Activated T-helper 1 cell treated with anti-CD3 and anti-CD28 coated beads, Interleukin-12 subunit alpha, Interleukin-12 subunit beta, Interleukin-2, Interleukin-4 antibody, amounts not matched to agents 30 ng/mL and 10 ng/mL and 1 ng/mL, durations not matched to agents 14 hours and 24 hours and 36 hours (primary cell): ENCODE measurements at places on chromosomes 16 and 17. TPM values are rescaled to one million over a fixed set of nuclear protein-coding genes. Genes with fewer than 3 reads are reported as not detected.

Gene SEPTIN12
- not detected in 2 replicates for total RNA-seq

Gene GSG1L
- not detected in 2 replicates for total RNA-seq

Gene GSDMA
- 0.42 and 0.73 TPM in 2 replicates for total RNA-seq

Gene ZPBP2
- total RNA-seq, result 0.37 TPM in 1 of 2 replicates, not detected in the other

Gene KRTAP2-1
- not detected in 2 replicates for total RNA-seq

Gene TPSD1
- total RNA-seq, result not detected in 2 replicates

Gene PRCD
- not detected in 2 replicates for total RNA-seq

Gene KCNJ18
- total RNA-seq, result not detected in 2 replicates

Gene SHBG
- total RNA-seq, result 0.20 TPM in 1 of 2 replicates, not detected in the other

Gene ITGB3
- not detected in 2 replicates for total RNA-seq

Gene HS3ST6
- total RNA-seq, result not detected in 2 replicates

Gene USP43
- not detected in 2 replicates for total RNA-seq

DNA sequence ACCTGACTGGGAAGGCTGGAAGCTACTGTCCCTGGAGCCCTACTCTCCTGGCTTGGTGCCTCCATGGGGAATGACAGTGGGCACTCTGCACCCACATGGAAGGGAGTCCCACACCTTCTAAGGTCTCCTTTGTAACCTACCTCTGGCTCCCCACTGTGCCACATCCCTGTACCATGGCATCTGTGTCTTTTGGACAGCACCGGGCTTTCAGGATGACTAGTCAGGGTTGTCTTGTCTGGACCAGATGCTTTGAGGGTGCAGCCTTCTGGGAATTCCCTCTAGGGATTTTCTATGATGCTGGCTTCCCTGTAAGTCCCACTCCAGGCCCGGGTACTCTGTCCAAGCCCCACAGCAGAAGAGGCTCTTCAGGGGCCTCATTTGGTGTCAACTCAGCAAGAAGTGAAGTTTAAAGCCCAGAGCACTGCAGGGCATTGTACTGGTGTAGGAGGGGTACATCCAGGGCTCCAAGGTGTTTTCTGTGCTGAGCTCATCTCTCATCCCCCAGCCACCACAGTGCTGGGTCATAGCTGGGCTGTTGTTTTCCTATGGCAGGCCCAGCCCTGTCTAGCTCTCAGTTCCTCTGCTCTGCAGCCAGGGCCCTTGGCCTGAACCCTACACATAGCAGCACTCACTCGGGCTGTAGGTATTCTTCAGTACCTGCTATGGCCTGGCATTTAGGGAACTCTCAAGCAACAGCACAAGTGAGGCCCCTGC is 255.3 kb downstream of the CPPED1 start:
- DNase-seq, result no peak

GRCh38 chr17:17183744-17184143 is 22.4 kb downstream of the PLD6 start:
- no peak for DNase-seq

DNA sequence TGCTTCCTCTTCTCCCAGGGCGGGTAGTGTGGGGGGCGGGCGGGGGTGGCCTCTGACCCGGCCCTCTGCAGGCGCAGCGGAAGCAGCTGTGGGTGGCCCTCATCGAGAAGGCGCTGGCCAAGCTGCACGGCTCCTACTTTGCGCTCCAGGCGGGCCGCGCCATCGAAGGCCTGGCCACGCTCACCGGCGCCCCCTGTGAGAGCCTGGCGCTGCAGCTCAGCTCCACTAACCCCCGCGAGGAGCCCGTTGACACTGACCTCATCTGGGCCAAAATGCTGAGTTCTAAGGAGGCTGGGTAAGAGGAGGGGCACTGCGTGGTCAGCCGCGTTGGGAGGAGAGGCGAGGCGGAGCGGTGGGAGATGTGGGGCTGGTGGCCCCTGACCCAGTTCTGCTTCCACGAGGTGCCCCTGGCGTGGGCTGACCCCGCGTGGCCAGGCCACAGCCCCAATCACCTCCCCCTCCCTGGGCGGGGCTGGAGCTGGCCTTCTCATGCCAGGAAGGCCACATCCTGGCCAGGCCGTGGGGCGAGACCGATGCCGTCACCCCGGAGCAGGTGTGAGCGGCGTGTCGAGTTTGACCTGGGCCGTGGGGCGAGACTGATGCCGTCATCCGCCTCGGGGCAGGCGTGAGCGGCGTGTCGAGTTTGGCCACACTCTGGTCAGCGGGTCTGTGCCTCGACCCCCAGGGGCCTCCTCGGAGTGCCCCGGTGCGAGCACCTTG is 10.5 kb upstream of the PRR35 start:
- DNase-seq, result no peak

- no peak for DNase-seq
Measured at GRCh38 chr17:8164815-8165131, 2.0 kb upstream of the VAMP2 start.

DNA sequence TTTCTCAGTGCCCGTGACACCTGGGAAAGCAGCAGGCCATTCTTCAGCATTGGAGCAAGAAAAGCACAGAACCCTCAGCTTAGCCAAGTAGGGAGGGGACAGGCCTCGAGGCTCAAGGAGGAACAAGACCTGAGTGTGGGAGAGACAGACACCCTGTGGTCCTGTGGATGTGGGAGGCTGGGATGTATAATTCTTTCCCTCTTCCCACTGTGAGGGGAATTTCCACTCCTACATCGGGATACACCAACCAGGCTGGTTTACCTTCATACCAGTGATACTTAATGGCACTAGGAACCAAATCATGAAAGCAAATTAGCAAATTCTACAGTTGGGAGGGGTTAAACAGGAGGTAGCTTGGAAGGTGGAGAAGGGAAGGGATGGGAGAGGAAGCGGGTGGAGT is 41.7 kb downstream of the LYRM1 start:
- no peak for DNase-seq

- no peak for DNase-seq
Measured at GRCh38 chr16:3285131-3285530, 1.8 kb downstream of the ZNF263 start.

DNA sequence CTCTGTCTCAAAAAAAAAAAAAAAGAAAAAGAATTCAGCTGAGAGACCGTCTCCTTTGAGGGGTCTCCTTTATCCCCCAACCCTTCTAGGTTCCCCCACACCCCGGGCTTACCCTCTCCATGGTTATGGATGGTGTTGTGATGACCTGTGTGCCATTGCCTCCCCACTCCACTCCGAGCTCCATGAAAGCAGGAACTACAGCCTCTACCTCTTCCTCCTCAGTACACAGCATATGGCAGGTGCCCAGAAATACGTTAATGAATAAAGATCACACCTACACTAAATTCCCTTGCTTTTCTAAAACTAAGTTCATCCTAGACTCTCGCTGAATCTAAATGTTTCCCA is 17.2 kb downstream of the COPRS start:
- DNase-seq, result no peak

GRCh38 chr17:77644181-77645071 is 314.1 kb upstream of the TNRC6C start:
- DNase-seq, result no peak

DNA sequence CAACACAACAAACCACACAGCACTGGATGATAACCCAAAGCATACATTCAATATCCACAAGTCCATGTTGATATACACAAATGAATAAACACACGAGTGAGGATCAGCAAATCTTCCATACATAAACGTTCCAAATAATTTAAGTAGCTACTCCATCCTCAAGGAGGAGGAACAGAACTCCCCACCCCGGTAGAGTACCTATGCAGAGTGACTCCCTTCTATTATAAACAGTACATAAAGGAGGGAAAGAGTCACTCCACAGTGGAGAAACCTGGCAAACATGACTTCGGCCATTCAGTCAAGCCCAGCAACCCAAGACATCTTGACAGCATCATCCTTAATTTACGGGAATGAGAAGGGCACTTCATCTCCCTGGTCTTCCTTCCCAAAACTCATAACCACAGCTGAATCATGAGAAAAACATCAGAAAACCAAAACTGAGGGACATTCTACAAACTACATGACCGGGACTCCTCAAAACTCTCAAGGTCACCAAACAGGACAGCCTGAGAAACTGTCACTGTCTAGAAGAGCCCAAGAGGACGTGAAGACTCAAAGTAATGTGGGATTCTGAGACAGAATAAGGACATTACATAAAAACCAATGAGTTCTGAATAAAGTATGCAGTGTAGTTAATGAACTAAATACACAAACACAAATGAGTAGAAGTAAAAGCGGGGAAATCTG is 5.6 kb downstream of the USP22 start:
- no peak for DNase-seq

DNA sequence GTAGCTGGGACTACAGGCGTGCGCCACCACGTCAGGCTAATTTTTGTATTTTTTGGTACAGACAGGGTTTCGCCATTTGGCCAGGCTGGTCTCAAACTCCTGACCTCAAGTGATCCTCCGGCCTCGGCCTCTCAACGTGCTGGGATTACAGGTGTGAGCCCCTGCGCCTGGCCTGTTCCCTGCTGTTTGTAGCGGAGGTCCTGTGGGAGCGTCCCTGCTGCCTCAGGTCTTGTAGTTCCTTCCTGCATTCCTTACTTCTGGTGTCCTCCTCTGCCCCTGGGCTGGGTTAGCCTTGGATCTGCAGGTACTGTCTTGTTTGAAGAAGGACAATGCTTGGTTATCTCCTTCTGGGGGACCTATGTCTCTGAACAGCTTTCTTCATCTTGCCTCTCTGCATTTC is 23.6 kb upstream of the G6PC1 start:
- no peak for DNase-seq

GRCh38 chr17:79824234-79824633 is 15.0 kb downstream of the CBX4 start:
- DNase-seq, result no peak

DNA sequence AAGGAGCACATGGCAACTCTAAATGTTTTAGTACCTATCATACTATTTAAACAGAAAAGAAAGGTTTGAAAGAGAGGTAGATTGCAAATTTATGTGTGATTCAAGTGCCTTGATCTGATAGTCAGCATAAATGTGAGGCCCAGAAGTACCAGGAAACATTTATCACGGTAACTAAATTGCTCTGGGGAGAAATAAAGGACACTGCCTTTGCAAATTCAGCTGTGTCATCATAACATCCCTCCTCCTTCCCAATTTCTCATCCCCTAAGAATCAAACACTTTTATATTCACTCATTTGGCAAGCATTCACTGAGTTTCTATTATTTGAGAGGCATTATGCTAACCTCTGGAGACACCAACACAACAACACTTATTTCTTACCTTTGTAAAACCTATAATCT is 563.4 kb upstream of the CA10 start:
- no peak for DNase-seq

DNA sequence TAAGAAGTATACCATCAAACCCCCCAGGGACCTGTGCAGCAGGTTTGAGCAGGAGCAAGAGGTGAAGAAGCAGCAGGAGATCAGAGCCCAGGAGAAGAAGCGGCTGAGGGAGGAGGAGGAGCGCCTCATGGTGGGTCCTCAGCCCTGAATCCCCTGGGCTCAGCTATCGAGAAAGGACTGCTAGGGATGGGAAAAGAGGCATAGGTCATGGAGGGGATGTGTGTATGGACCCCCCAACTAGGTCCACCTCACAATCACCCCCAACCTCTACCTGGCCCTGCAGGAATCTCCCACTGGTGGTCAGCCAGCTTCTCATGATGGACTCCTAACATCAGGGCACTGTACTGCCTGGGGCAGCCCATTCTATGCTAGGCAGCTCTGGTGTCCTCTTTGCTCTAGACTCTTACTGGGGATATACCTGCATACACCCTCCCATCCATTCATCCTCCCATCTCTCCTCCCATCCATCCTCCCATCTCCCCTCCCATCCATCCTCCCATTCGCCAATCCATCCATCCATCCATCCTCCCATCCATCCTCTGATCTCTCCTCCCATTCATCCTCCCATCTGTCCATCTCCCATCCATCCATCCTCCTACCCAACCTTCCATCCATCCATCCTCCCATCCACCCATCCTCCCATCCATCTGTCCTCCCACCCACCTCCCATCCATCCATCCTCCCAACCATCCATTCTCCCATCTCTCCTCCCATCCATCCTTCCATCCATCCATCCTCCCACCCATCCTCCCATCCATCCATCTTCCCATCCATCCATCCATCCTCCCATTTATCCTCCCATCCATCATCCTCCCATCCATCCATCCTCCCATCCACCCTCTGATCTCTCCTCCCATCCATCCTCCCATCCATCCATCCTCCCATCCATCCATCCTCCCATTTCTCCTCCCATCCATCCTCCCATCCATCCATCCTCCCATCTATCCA is 10.6 kb downstream of the DRC7 start:
- no peak for DNase-seq

- no peak for DNase-seq
Measured at GRCh38 chr16:59355704-59356103, 621.6 kb upstream of the GOT2 start.

GRCh38 chr16:87496447-87496801 is 3.6 kb upstream of the ZCCHC14 start:
- DNase-seq, result no peak

GRCh38 chr16:70437017-70437581 is 1.8 kb downstream of the ST3GAL2 start:
- no peak for DNase-seq

GRCh38 chr17:82917699-82918345 is 78.0 kb upstream of the ZNF750 start:
- no peak for DNase-seq

DNA sequence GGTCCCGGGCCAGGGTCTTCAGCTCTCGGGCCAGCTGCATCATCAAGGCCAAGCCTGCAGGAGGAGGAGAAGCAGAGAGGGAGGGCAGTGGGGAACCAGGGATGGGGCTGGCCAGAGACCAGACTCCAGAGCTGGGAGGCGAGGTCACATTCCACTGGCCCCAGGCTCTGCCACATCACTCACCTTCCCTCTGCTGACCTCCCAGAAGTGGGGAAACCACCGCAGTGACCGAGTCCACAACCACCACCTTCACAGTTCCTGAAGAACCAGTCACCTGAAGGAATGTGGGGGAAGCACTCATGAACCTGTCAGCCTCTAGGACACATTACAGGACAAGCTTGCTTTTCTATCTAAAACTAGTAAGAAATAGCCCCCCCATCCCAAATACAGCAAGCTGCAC is 16.4 kb downstream of the RAD51D start:
- no peak for DNase-seq

DNA sequence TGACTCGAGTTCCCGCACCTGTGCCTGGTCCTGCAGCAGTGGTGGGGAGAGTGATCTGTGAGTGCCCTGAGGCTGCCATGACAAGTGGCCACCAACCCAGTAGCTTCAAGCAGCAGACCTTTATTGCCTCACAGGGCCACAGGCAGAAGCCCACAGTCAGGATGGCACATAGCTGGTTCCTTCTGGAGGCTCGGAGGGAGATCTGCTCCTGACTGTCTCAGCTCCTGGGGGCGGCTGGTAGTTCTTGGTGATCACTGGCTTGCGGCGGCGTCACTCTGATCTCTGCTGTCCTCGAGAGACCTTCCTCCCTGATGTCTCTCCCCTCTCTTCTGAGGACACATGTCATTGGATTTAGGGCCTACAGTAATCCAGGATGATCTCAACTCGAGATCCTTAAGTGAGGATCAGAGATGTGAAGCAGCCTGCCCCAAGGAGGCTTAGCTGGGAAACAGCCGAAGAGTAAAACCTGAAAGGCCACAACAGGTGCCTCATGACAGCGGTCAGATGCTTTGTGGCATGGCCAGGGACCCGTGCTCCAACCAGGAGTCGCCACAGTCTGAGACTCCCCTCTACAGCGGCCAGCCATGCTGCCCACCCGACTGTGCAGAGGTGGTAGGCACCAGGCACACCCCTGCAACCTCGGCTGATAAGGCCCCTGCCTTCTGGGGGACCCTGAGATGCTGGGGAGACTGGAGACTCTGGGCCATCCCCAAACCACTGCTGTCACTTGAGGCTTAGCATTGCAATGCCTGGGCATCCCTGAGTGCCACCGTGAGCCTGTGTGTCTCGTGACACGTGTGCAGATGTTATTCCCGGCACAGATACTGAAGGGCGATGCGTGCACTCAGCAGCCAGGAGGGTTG is 30.0 kb upstream of the SLC38A10 start:
- DNase-seq, result no peak
